ENCODE measurements at places on chromosomes 5 and 9.

GRCh38 chr5:121984250-121984649, 22.5 kb downstream of the SRFBP1 start:
- DNase-seq = no peak

DNA sequence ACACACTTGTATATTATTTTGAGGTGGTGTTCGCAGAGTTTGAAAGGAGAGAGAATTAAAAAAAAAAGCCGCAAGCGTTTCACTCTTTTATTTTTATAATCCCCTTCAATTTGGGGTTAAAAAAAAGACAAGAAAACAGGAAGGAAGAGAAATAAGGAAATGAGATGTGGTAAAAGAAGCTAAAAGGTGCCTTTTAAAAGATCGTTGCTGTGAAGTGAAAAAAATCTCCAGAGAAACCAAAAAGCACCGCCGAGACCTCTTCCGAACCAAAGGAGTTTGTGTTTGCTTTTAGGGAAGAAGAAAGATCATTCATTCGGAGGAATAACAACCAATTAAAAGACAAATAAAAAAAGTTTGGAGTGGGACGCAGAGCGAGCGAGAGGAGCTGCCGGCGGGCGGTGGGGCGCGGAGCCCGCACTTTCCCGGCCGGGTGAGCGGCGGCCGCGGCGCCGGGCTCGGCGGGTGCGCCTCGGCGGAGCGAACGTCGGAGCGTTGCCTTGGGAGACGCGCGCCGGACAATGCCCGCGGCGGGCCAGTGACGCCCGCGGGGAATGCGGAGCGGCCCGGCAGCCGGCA, 355 bp downstream of the TLE4 start:
- DNase-seq = no peak

- no peak for DNase-seq
Measured at GRCh38 chr9:136292591-136293448, 11.1 kb downstream of the CCDC187 start.

- DNase-seq = no peak
Measured at GRCh38 chr5:72468024-72468423, 39.2 kb downstream of the ZNF366 start.

GRCh38 chr9:4126184-4126865, 173.5 kb downstream of the GLIS3 start:
- no peak for DNase-seq

- no peak for DNase-seq
Measured at GRCh38 chr5:52607227-52607824, 180.4 kb upstream of the ITGA1 start.

DNA sequence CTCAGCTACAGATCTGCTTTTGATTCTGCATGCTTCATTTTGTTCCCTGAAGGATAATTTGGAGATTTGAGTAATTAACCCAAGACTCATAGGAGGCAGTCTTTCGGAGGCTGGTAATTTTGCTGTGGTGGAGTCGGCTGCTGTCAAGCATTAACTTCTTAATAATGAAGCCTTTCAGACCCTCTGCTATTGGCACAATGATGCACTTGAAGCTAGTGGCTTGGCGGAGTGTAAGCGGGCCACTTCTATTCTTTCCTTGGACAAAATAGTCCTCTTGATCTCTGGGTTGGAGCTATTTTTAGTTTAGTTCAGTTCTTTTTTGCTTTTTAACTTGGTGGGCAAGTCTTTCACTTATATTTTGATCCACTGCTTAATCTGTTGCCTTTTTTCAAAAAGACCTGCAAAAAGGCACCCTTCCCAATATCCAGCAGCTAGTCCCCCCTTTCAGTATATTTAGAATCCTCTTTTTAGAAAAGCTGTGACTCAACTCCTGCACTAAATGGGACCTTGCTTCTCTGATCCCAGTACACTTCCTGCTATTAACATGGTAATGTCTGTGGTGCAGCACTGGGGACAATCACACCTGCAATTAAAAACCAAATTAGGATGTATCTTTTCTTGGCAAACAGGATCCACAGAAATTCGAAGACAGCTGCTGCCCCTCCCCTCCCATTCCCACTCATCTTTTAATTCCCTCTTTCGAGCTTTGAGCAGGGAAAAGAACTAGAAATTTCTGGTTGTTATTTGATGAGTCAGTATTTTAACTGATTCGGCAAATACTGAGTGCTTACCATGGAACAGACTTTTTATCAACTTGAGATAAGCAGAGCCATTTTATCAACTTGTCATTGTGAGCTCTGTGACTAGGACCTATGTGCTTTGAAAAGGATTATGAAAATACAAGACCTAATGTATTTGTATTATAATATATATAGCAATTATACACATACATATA, 169.4 kb upstream of the ANKRD55 start:
- DNase-seq = no peak

Data from thoracic aorta (tissue), 2 donors.